Stimulated activated CD8-positive, alpha-beta memory T cell treated with anti-CD3 and anti-CD28 coated beads, Interleukin-15, amount 100 ng/mL, for 4 hours (primary cell): ENCODE measurements at places on chromosomes 6 and 20.

- DNase-seq, result no peak
These were observed 12.0 kb downstream of the DLGAP4 start for GRCh38 chr20:36318166-36318565.

DNA sequence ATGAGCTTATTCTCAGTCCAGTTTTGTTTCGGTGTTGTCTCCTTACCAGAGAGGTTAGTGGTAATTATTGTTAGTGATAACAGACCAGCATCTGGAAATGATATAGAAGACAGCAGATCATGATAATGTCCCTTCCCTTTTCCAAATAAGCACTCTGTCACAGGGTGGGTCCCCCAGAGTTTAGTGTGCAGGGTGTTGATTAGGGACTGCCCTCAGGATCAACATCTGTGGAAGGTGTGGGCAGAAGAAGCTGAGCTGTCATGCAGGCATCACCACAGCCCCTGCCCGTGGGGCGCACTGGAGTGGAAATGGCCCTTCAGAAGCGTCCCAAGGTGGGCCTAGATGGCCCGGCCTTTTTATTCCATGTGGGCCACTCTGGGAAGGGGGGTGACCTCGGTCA, 67.6 kb upstream of the DTNBP1 start:
- DNase-seq, result no peak

DNA sequence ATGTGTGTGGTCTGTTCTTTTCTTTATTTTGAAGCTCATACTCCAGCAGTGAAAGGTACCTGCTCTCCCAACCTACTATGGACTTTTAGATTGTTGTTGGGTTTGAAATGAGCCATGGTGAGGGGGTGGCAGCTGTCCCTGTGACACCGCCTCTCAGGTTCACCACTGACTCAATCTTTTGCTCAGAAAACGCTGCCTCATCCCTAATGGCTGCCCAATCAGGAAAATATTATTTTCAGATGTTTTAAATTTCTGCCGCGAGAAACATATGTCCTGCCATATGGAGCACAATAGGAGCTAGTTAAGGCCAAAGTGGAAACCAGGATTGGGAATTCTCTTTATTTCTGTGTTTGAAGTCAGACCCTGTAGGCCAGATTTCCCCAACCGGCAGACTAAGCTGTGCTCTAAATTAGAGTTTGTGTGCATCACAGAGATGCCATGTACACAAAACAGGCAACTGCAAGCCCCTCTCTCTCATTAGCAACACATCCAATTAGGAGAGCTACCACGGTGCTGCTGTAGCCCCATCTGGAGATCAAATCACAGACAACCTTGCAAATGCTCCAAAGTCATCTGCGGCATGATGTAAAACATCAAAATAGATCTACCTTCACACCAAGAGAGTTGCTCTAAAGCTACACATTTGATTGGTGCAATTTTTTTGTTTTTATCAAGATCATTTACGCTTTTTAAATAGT, 144.1 kb upstream of the BACH2 start:
- DNase-seq, result no peak

DNA sequence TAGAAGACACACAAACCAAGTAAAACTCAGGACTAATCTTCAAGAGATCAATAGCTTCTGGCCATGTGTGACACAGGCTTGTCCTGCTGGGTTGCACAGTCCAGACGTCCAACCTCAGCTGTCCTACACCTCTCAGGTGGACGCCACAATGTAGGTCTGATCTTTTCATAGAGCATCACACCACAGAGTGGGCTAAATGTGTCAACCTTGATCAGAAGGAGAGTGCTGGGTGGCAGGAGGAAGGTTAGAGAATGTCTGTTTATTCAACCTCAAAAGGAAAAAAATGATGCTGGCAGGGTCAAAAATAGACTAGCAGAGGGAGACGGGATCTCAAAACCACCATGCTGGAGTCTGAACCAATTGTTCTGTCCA, 41.7 kb downstream of the GFOD1 start:
- DNase-seq, result no peak

- no peak for DNase-seq
These were observed 399.9 kb upstream of the HSF2 start for GRCh38 chr6:121999456-122000065.

DNA sequence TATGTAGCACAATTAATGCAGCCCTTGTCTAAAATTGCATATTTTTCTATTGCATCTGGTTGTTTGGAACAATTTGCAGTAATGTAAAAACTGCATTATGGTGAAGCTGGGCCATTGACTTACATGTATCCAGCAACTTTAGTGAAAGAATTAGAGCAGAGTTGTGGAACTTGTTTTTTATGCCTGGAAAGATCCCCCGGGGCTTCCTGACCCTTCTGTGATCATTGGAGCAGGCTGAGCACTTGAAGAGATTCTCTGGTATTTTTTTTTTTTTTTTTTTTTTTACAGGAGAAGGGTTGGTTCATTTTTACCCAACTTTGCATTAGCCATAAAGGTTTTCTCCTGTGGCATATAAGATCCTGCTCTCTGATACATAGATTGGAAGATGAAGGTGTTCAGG, 45.0 kb downstream of the LIN28B start:
- DNase-seq, result no peak

GRCh38 chr6:19303383-19303782, 533.8 kb upstream of the ID4 start:
- no peak for DNase-seq

DNA sequence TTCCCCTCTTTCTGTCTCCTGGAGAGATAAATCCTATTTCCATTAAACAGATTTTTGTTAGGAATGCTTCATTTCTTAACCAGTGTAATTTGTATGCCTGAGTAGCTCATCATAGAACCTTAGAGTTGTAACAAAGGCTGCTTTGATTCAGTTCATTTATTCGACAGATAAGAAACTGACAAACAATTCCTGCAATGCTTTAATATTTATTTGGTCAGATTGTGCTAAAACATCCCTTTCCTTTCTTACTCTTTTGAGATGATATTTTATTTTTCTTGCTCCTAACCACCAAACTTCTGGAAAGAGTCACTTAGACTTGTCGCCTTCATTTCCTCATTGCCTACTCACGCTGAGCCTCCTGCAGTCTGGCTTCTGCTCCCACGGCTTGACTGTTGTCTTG, 89.0 kb upstream of the SUPT3H start:
- no peak for DNase-seq
